ENCODE measurements at places on chromosomes 5 and 9. TPM values are rescaled to one million over a fixed set of nuclear protein-coding genes. Genes with fewer than 3 reads are reported as not detected.

- DNase-seq: no peak
Observed at GRCh38 chr5:138033386-138033808, 518 bp upstream of the FAM13B start.

DNA sequence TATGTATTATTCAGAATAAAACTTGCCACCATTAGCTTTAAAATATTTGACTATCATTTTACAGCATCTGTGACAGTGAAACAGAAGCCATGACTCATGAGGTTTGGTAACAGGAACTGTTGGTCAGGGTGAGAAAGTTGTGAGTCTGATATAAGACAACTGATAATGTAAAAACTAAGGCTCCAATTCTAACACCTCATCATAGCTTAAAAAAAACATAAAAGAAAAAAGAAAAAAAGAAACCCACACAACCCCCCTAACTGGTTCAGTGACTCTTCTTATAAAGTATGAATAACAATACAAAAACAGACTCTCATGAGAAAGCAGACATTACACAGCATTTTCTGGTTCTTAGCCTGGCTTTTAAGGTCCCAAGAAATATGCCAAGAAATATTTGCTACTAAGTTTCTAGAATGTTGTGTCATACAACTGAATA, 85.8 kb downstream of the MRPS27 start:
- DNase-seq: no peak

- no peak for DNase-seq
Observed at GRCh38 chr9:107178293-107178692, 104.8 kb upstream of the RAD23B start.

DNA sequence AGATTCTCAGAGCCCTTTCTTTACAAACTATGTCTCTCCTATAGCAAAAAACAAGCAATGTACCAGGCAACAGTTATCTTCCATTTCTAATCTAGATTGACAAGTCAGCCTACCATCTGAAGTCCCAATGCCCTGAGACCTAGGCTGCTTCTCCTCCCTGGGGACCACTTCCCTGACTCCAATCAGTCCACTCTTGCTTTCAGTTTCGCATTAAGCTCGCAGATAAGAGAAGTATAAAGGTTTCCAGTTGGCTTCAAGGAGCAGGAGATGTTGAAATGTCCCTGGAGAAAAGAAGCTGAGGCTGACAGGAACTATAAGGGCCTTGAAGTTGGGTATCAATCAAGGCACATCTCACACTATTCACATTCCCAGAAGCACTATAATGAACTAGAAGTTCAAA, 32.3 kb downstream of the ERP44 start:
- no peak for DNase-seq

The SPINK6 gene
- polyA plus RNA-seq: not detected

The CARD6 gene
- 1.2 TPM for polyA plus RNA-seq
